T-cell (primary cell): ENCODE measurements at places on chromosomes 13 and 19. TPM values are rescaled to one million over a fixed set of nuclear protein-coding genes. Genes with fewer than 3 reads are reported as not detected.

DNA sequence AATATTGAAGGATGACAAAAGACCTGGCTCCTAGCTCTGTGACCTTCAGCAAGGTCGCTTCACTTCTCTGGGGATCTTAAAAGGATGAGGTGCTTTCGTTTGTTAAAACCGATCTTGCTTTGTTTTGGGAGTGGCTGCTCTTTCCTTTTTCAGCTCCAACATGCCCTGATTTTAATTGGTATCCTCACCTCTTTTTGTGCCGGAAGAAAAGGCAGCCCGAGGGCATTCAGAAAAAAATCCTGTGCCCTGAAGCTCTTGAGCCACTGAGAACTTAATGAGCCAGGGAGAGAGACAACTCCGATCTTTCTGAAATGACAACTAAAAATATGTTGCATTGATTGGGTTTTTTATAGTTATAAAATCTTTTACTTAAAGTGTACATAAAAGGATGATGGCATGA, 19.4 kb downstream of the CLDN10 start:
- DNase-seq: no peak

GRCh38 chr19:44050740-44051649, 841 bp upstream of the ZNF223 start:
- DNase-seq: peak; percentile 20

GRCh38 chr13:110137680-110138009, 169.3 kb downstream of the COL4A1 start:
- DNase-seq: no peak

DNA sequence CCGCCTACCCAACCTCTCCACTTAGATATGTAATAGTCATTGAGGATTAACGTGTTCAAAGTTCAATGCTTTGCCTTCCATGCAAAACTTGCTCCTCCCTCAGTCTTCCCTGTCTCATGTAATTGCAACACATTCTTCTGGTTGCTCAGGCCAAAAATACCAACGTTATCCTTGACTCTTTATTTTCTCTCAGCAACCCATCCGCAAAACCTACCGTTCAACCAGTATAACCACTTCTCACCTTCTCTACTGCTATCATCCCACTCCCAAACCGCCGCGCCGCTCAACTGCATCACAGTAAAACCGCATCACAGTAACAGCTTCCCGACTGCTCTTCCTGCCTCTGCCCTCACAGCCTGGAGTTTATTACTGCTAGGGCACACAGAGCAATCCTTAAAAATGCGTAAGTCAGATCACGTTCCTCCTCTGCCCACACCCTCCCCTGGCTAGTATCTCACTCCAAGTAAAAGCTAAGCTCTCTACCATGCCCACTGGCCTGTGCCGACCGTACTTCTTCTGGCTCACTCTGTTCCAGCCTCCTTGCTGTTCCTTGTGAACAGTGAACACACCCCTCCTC, 8.2 kb downstream of the MTIF3 start:
- DNase-seq: peak; percentile 19

DNA sequence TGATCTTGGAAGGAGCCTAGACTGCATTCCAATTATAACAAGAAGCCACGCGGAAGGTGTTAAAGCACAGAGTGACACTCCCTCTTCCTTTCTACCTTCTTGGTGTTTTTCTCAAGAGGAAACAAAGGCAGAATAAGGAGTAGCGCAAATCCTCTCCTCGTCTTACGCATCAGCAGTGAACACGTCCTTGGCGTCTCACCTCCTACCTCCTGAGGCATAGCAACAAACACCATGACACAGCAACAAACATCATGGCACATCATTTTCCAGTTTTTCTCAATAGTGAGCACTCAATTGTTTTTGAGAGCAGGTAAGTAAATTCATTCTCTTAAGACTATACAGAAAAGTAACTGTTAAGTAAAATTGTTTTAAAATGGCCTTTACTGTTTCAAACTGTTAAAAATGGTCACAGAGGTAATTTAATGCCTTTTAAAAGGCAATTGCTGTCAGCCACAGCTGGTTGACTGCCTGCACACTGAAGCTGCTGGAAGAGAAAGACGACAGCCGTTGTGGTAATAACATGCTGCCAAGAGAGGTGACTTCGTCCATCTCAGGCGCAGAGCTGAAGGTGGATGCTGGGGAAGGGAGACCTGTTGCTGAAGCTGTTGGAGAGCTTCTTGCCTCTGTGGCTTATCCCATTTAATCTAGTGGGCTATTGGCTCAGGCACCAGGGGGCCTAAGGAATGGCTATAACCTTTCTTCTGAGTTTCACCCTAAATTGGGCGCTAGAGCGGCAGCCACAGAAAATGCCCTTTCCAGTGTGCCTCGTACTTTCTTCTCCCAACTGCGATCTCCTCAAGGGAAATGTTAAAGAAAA, 703.7 kb downstream of the UQCRFS1 start:
- DNase-seq: no peak

DNA sequence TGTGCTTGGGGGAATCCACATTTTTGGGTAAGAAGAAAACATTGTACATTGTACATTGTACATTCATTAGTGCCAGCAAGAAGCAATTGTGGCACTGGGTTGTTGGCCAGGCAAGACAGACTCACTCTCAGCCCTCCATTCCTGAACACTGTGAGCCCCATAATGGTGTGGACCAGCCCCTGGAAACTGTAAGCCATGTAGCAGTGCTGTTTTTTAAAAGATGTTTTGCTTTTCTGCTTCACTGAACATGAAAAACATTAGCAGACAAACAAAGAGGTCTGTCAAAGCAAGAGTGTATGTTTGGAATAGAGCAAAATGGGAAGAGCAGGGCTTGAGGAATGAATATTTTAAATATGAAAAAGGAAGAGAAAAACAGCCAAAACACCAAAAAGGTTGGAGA, 39.1 kb upstream of the IL17D start:
- DNase-seq: no peak

DNA sequence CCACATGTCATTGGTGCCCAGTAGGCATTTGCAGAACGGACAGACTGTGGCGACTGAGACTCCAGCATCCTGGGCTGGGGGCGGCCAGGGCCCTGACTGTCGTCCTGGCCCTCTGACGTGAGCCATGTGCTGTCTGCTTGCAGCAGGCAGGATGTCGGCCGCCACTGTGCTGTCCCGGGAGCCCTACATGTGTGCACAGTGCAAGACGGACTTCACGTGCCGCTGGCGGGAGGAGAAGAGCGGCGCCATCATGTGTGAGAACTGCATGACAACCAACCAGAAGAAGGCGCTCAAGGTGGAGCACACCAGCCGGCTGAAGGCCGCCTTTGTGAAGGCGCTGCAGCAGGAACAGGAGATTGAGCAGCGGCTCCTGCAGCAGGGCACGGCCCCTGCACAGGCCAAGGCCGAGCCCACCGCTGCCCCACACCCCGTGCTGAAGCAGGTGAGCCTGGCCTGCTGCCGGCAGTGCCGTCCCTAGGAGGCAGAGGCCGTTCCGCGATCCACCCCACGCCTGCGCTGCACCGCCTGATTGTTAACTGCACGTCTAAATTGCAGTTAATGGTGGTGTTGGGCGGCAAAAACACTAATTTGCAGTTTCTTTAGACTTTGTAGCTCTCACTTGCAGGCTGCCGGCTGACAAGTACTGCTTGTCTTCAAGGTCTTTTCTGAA, 14.2 kb downstream of the TSSK6 start:
- no peak for DNase-seq

GRCh38 chr13:107291875-107292274, 723.9 kb upstream of the ARGLU1 start:
- no peak for DNase-seq

GRCh38 chr19:18429717-18430416, 8.1 kb downstream of the ISYNA1 start:
- DNase-seq: no peak

DNA sequence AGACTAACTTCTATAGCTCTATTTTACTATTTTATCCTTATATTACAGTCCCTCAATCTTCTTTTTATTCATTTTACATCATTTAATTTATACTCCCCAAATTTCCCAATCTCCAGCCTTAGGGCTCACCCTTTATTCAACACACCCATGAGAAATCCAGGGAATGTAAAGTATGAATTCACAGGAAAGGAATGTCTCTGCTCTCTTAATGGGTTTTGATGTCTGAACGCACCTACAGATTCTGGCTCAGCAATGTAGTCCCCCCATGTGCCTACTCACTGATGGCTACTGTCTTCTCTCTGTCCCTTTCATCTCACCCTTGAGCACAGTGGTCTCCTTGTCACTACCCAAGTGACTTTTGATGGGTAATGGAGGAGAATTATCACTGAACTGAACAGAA, 32.8 kb downstream of the TNFSF13B start:
- no peak for DNase-seq

- DNase-seq: no peak
Observed at GRCh38 chr13:33172400-33172799, 113.2 kb downstream of the STARD13 start.

DNA sequence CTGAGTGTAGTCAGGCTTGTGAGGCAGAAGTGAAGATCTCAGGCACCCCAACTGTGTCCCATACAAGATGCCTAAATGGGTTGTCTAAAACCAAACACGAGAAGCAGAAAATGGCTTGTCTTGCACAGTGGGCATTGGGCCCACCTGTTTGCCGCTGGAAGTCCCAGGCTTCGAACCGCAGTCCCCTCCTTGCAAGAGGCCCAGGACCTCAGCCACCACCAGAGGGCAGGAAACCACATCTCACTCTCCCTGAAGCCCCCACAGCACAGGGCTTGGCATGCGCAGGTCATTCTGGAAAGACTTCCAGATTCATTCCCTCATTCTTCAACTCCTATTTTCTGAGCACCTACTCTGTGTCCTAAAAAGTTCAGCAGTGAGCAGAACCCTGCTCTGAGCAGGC, 973.7 kb downstream of the UQCRFS1 start:
- DNase-seq: no peak

DNA sequence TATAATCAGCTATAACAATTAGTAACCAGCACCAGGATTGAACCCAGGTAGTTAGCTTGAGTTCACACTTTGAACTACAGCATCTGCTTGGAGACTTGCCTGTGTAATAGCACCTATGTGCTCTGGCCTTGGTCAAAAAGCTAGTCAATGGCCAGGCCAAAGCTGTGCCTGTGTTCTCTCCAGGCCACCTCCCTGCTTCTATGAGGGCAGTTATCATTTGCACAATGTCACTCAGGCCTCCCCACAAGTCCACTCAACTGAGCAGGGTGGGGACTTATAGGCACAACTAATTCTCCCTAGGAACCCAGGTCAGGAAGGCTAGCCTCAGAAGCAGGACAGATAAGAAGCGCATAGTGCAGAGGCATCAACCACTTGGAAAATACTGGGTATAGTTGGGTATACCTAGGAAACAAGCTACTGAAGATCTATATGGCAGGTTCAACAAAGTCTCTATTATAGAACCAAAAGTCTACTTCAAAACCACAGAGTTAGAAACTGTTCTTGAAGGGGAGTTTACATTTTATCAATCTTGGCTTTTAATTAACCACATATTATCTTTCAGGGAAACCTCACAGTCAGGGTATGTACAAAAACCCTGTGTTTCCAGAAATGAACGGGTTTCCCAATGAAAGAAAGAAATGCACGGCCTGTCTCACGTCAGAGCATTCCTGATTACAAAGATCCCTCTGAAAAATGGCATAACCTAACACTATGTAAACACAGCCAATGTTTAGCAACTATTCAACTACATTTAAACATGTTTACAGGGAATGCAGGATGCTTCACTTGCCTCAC, 140.9 kb downstream of the ABCC4 start:
- no peak for DNase-seq

GRCh38 chr13:29733147-29733611, 117.2 kb downstream of the UBL3 start:
- DNase-seq: no peak

DNA sequence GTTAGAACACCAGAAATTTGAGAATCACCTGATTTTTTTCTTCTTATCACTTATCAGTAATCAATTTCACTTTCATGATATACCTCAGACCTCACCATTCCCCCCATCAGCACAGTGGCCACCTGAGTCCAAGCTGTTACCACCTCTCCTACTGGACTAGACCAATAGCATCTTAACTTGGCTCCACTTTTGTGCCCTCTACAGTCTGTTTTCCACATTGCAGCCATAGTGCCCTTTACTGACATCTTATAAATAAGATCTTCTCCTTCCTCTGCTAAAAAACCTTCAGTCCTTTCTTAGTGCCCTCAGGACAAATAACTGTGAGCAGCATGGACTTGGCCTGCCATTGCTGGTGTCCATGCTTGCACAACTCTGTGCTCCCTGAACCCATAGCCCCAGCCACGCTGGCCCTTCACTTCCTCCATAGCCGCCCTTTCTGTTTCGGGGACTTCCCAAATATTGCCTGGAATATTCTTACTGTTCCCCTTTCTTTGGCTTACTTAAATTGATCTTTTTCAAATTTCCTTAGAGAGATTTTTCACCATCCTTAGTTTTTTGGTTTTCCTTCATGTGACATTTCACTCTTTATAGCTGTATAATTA, 380.8 kb downstream of the LMO7 start:
- no peak for DNase-seq

DNA sequence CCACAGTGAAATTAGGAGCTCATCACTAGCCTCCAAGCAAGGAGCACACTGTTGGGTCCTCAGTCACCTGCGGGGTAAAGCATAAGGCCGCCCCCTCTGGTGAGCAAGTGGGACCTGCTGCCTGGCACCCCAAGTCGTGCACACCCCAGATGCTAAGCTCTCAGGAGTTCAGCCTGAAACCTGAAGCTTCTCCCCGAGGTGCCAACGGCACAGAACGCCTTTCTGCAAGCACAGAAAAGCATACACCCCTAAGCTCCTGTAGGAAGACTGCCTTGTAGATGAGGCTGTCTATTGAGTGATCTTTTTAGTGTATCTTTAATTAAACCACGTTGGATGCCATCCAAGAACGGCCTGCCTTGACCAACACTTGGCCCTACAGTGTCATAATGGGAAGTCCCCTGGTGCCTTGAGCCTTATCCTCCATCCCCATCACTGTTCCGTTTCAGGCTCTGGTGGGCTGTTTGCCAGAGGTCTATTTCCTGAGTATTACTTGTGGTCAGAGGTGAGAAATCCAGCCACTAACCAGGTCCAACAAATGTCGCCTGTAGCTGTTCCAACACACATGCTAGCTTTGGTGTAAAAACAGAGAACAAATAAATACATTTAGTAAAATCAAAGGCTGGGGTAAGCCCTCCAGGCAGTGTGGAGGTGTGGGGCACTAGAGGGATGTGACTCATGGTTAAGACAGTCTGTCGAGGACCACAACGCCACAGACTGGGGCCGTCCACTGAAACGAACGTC, 44.8 kb downstream of the C13orf42 start:
- no peak for DNase-seq

DNA sequence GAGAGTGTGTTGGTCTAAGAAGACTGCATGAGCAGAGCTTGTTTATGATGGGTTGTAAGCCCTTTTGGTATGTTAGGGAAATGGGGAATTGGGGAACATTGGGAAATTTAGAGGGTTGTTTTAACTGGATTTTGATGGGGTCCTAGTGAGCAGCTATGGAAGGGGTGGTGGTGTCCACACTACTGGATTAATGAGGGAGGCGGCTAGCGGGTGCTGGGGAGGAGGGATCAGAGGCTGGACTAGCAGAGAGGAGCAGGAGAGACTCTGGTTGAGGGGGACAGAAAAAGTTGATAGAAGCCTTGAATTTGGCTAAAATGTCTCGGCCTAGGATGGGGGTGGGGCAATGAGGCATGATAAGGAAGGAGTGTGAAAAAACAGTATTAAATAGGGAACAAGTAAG, 1369.1 kb downstream of the UQCRFS1 start:
- DNase-seq: no peak

GRCh38 chr13:24306632-24307031, 2.7 kb upstream of the C1QTNF9 start:
- no peak for DNase-seq

GRCh38 chr13:47299304-47299703, 402.5 kb upstream of the HTR2A start:
- DNase-seq: no peak

The ZNF813 gene
- 7.6 TPM for total RNA-seq

The CPAMD8 gene
- total RNA-seq: 2.1 TPM

The CEACAM16 gene
- not detected for total RNA-seq

The KRTDAP gene
- total RNA-seq: not detected

The ZNF208 gene
- total RNA-seq: 3.2 TPM

The EPSTI1 gene
- total RNA-seq: 26.3 TPM

The MBD3L3 gene
- not detected for total RNA-seq
